ENCODE measurements at places on chromosomes 3 and 15. TPM values are rescaled to one million over a fixed set of nuclear protein-coding genes. Genes with fewer than 3 reads are reported as not detected.
A peak's percentile ranks its signal among the peaks of the same experiment; 100 is the strongest.

The PPP2R3A gene
- total RNA-seq, result 8.1 TPM

The PLSCR2 gene
- total RNA-seq, result 0.54 TPM

The AGBL1 gene
- not detected for total RNA-seq

GRCh38 chr3:42179110-42179725, 86.8 kb downstream of the CCK start:
- DNase-seq, result peak; percentile 13

DNA sequence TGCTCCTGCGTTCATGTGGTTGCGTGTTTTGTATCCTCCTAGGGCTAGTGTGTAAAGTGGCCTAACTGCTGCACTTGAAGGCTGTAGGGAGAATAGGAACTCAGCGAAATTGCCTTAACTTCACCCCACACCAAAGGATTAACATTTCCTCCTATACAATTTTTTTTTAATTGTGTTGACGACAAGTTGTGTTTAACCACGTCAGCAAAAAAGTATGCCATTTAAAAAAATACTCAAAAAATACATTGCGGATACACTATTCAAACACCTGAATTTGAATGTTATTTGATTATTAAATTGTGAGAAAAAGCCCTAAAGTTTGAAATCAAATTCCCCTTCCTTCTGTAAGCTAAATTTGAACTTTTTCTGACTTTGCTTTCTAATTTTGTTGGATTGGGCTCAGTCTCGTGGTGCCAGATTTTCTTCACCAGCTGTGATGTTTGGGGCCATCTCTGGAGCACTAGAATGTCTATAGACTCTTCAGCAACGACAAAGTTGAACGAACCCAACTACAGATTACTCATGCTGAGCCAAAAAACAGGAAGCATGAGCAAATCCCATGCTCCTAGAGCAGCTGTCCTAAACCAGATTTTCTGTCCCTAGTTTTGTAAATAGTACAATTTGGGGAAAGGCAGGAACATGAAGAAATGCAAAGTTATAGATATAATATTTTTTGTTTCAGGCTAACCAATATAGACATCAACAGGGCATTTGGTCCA, 8.1 kb upstream of the SLC9A9 start:
- no peak for DNase-seq

DNA sequence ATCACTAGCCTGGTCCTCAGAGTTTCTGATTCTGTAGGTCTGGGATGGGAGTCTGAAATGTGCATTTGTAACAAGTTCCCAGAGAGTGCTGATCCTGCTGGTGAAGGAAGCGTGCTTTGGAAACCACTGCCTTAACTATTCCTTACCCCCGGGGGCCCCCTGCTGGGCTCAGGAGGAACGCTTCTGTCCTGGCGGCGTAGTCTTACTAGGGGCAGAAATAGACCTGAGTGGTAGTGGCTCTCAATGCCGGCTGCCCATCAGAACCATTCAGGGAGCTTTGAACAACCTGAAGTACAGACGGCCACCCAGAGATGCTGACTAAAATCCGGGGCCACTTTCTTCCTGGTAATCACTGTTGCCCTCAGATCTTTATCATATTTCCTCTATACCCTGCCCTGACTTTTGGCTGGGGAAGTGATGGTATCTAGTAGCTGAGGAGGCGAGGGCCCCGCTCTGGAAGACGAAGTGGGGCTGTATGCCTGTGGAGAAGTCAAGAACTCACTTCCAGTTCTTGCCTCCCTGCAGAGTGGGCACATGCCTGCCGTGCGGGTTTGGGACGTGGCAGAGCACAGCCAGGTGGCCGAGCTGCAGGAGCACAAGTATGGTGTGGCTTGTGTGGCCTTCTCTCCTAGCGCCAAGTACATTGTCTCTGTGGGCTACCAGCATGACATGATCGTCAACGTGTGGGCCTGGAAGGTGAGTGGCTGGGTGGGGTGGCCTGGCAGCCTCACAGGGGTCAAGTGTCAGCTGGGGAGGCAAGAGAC, 16.3 kb upstream of the JMJD7 start:
- peak; percentile 60 for DNase-seq

DNA sequence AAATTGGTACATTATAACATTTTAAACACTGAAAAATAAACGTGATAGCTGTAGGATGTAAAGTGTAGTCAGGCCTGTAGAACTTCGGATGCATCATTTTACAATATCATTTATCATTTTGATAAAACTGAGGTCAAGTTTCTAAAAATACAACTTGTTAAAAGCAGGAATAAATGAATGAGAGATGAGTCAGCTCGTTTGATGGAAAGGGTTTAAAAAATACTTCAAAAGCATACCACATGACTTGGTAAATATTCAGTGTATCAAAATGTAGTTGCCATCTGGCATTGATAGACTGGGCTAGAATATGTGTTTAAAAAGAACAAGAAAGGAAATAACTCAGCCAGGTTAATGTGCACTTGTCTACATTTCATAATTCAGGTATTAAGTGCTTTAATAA, 357.0 kb downstream of the TIGIT start:
- DNase-seq, result no peak

- no peak for DNase-seq
Measured at GRCh38 chr3:195007151-195007550, 263.8 kb downstream of the XXYLT1 start.

DNA sequence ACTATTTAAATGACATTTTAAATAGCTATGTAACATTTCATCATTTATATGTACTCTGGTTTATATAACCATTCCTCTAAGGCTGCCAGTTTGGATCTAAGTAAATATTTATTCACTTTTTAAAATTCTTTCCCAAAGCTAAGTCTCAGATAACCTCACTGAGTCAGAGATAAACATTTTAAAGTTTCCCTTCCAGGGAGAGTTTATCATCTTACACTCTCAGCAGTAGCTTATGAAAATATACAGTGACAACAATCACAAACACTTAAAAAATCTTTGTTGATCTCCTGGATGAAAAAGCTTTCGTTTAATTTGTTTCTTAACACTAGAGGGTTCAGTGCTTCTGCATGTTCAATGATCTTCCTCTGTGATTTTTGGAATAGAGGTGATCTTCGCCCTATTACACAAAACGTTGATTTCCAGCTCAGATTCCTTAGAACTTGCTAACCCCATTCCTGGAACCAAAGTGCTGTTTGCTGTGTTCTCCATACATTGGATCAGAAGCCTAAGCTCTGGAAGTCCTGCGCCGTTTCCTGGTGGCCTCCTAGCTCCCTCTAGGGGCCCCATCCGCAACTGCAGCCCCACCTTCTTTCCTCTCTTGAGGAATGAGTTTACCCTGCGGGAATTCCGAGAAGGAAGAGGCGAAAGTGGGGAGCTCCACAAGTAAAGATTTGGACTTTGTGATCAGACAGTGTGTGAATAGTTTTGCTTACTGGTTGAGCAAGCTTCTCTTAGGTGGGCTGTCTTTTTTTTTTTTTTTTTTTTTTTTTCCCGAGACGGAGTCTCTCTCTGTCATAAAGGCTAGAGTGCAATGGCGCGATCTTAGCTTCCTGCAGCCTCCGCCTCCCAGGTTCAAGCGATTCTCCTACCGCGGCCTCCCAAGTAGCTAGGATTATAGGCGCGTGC, 29.3 kb upstream of the SACM1L start:
- DNase-seq, result peak; percentile 51

DNA sequence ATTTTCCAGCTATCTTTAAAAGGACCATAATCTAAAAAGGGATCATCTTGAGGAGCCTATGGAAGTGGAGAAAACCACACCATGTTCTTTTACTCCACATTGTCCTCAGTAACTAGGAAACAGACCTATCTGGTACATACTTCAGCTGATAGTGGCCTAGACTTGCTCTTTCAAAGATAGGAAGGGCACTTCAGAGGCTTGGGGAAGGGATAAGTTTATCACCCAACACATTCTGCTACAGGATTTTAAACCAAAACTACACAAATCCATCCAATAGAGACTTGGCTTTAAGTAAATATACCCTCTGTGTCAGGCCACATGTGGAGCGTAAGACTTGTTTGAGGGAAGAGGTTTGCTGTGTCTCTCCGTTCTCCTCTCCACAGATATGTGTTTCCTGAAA, 35.4 kb downstream of the CP start:
- DNase-seq, result no peak

All from Panc1 (cell line).